ENCODE measurements at places on chromosomes 16 and 17. TPM values are rescaled to one million over a fixed set of nuclear protein-coding genes. Genes with fewer than 3 reads are reported as not detected.

- DNase-seq: no peak
These were observed 54.1 kb downstream of the VAC14 start for GRCh38 chr16:70746708-70747424.

DNA sequence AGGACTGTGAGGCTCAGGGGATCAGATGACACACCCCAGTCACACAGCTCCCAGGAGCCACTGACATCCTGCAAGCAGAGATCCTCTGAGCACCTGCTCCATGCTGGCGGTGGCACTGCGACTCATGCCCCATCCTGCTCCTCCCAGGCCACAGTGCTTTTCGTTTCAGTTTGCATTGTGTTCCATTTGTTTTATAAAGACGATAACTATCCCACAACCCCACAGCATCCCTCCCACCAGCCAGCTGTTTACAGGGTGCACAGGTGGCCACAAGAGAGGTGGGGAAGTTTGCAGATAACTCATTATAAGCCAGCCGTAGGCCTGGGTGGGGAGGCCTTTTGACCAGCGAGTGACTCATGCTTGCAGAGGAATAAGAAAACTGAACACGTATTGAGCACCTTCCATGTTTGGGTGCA is 28.2 kb downstream of the BCO1 start:
- no peak for DNase-seq

DNA sequence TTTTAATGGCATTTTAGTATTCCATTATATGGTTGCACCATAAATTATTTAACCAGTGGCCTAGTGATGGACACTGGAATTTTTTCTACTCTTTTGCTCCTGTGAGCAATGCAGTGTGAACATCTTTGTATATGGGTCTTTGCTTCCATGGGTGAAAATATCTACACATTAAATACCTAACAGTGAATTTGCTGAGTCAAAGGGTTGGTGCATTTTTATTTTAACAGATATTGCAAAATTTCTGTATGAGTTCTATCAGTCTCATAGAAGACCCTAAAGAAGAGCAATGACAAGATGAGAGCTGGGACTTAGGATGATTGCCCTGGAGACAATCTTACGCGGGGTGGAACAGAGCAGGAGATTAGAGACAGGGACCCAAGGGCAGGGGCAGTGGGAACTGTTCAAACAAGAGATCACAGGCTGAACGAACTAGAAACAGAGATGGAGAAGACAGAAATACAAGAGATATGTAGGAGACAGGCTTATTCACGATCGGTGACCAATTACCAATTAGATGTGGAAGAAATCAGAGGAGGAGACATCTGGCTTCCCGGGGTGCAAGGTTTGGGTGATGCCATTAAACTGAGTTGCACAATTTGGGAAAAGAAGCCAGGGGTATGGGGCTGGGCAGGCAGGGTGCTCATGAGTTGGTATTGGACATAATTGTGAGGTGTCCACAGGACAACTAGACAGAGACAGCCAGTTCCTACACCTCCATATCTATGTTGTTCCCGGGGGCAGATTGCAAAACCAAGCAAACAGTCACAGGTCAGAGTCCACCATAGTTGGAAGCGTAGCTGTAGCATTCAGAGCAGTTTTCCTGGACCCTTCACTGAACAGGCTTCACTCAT is 39.9 kb upstream of the LONP2 start:
- DNase-seq: no peak

SKAP1 gene
- total RNA-seq: 3.4 TPM

CACNG5 gene
- not detected for total RNA-seq

TEX14 gene
- 0.20 TPM for total RNA-seq

DNA sequence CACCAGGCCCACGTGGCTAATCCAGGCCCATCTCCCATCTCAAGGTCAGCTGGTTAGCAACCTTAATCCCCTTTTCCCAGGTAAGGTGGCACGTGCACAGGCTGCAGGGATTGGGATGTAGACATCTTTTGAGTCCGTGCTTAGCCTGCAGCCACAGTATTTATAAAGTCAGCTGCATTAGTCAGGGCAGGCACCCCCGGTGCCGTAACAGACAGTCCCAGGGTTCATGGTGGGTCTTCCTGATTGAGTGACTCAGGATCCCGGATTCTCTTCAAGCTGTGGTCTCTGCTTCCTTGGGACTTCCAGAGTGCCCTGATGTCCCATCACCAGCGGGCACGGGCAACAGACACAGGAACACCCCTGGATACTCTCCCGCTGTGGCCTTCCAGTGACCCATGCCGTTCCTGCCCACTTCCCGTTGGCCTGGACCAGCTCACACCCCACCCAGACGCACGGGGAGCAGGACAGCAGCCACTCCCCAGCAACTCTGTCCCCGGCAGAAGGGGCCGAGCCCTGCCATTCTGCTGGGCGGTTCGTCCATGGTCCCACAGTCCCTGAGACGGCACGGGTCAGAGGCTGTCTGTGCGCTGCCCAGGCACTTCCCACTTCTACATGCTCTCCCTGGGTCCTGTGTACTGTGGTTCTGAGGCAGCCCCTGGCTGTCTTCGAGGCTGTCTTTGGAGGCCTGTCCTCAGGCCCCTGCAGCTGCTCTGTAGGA is 248.6 kb upstream of the GSE1 start:
- DNase-seq: no peak

DNA sequence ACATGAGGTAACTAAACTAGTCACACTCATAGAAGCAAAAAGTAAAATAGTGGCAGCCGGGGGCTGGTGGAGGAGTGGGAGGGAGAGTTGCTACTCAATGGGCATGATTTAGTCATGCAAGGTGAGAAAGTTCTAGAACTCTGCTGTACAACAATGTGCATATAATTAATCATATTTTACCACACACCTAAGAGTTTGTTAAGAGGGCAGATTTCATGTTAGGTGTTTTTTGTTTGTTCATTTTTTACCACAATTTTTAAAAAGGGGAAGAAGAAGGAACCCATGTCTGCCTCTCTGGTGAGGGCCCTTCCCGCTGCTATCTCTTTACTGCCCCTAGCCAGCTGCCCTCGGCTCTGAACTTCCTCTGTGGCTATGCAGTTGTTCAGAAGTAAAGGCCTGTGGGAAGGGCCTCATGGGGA is 11.2 kb downstream of the CD300LB start:
- no peak for DNase-seq

DNA sequence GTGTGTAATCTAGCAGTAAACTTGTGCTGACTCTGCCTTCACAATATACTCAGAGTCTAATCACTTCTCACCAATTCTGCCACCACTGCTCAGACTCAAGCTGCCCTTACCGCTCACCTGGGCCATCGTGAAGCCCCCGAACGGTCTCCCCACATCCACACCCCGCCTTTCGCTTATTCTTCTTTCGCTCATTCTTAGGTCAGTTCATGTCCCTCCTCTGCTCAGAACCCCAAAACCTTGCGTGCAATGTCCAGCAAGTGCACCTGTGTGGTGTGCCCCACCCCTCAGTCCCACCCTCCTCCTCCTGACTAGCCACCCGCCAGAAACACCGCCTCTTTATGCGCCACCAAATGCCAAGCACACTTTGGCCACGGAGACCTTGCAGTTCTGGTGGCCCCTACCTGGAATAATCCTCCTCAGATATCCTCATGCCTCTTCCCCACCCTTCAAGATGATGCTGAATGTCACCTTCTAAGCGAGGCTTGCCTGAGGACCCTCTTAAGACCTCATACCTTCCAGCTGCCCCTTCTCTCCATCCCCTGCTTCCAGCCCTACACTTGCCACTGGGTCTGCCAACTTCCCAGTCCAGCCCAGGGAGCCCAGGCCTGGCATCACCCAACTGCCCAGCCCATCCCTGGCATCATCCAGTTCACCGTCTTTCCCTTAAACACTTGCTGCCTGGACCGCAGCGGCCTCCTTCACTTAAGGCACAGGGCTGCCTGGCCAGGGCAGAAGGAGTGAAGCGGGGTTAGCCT is 34.3 kb upstream of the RBFOX3 start:
- DNase-seq: no peak
